ENCODE measurements at places on chromosomes 3 and 15.

DNA sequence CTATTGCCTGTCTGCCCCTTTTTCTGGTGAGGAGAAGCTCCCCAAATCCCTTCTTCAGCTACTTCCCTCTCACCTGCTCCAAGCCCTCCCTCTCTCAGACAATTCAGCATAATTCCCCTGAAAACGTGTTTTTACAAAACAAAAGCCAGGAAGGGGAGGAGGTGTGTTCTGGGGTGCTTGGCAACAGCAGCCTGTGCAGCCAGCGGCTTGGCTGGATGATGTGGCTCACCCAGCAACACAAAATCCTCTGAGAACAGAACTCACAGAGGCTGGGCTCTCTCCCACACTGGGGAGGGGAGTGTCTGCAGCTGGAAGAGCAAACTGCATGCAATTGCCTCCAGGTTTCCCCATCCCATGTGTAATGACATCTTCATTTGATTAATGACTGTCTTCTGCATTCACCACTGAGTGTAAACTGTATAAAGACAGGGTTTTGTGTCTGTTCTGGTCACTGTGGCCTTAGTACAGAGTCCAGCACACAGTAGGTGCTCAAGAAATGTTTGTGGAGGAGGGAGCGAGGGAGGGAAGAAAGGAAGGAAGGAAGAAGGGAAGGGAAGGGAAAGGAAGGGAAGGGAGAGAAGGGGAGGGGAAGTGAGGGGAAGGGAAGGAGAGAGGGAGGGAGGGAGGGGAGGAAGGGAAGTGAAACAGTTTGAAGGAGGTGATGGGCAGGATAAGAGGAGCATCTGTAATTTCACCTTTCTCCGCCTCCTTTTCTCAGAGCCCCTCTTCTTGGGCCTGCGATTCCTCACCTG is 70.1 kb upstream of the GLCE start:
- DNase-seq, result no peak

GRCh38 chr15:40857601-40858341 is 13.9 kb downstream of the SPINT1 start:
- DNase-seq, result peak; percentile 77

DNA sequence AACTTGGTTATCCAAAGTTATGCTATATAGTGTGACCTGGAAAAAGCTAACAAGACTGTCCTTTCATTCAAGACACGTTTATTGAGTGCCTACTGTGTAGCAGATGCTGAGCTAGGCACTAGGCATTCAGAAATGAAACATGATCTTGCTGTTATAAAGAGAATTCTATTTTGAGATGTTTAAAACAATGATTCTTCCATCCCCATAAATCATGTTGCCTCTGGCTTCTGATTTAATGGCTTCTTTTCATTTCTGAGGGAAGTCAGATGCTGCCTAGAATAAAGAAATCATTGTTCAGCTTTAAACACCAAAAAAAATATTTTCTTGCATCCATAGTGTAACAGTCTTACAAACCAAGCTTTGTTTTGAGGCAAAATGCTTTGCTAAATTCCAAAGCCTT is 620.9 kb upstream of the UBE2E2 start:
- DNase-seq, result no peak

- DNase-seq, result no peak
Measured at GRCh38 chr15:68114840-68115239, 60.7 kb downstream of the PIAS1 start.

DNA sequence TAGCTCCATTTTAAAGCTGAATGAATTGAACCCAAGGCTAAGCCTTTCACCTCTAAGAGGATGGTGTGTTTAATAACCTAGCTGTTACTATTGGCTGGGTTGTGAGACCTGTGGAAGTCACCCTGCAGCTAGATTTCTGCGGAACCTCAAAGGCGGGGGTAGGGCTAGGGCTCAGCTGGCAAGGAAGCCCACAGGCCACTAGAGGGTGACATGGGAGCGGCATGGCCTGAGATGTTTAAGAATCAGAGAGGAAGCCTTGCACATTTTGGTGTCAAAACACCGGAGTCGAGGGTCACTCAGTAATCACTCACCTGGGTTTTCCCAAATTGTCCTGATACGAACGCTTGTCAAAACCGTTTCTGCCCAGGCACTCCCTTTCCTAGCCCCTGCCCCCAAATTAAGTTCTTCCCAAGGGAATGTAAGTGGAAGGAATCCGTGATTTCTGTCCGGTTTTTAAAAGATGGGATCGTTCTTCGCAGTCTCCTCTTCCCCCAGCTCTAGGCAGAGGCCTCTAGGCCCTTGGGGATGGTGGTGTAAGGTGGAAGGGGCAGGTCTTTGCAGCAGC is 3.8 kb upstream of the ACAD9 start:
- peak; percentile 47 for DNase-seq

- DNase-seq, result no peak
Measured at GRCh38 chr15:42332331-42332730, 27.0 kb upstream of the CAPN3 start.

DNA sequence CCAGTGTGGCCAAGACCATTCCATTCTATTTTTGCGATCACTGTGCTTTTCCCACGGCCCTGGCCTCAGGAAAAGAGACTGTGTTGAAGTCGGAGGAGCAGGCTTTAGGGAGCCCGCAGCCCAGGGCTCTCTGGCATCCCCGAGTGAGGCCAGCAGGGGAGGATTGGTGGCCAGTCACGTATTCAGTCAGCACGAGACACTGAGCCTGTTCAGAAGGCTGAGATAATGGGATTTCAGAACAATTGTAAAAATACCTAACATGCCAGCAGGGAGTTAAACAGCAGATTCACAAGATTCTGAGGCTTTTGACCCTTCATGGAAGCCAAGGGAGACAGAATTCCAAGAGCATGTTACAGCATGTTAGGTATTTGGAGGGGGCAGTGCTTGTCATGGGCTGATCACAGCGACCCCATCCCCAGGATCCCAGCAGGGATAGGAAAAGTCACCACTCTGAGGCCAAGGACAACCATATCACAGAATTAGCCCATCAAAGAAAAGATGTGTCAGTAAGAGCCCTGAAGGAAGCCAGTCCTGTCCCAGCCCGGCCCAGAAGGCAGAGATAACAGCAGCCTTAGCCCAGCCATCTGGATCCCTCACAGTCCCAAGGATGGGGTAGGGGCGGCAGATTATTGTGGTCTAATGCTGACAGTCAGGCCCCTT is 40.6 kb downstream of the AMOTL2 start:
- peak; percentile 41 for DNase-seq

GRCh38 chr15:42319206-42319605 is 40.1 kb upstream of the CAPN3 start:
- DNase-seq, result no peak

GRCh38 chr15:31228011-31228484 is 98.6 kb upstream of the KLF13 start:
- DNase-seq, result no peak

DNA sequence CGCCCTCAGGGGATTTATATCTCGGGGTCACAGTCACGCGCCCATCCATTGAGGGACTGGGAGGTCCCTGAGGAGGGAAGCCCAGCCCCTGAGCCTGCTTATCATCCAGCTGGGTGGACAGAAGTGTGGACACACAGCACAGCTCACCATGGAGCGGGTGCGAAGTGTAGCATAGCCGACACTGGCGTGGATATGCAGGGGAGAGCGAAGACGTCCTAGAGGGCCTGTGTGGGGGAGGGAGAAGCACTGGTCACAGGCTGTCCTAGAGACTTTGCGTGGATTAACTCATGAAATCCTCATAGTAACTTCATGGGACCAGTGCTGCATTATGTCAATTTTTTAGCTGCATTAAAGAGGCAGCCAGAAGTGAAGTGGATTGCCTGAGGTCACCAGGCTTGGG is 26.1 kb upstream of the PLXND1 start:
- DNase-seq, result no peak

DNA sequence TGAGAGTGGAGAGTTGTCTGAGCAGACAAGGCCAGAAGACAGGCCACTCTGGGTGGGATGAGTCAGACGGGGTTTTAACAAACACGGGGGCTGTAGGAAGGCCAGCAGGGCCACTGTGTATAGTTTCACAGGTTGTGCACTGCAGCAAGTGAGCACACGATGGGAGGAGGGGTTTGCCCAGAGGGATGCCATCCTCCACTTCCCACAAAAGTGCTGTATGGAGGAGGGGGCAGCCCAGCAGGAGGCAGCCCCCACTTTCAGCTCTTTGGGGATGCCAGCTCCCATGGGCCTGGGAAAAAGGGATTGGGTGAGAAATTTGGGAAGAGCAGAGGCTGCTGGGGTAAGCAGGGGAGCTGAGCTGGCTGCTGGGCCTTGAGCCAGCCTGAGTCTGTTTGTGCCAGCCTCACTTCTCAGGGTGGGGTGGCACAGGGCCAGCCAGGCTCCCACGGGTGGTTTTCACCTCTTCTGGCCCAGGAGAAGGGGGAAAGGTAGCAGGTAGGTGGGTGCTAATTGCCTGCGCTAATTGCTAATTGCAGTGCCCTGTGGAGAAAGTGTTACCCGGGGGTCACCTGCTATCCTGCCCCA is 6.7 kb downstream of the ZBTB47 start:
- peak; percentile 81 for DNase-seq

DNA sequence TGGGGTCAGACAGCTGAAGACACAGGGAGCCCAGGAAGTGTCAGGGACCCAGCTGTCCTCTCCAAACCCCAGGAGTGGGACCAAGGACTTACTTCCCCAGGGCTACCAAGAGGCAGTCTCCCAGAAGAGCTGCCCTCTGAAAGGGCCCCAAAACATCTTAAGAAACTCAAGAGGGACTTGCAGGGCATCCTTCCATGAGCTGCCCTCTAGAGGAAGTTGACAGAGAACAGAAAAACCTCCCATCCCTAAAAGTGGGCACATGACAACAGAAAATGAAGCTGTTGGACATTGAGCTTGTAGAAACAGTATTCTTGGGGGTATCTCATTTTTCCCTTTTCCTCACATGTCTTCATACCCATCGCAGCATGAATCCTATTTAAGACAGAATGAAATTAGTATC is 58.9 kb downstream of the MECOM start:
- no peak for DNase-seq

GRCh38 chr3:132317229-132317948 is at the start of gene ACP3:
ACP3 (plus strand) TSS chr3:132317407; CDS start chr3:132317457, 50 bp downstream.
- peak; percentile 64 for DNase-seq

DNA sequence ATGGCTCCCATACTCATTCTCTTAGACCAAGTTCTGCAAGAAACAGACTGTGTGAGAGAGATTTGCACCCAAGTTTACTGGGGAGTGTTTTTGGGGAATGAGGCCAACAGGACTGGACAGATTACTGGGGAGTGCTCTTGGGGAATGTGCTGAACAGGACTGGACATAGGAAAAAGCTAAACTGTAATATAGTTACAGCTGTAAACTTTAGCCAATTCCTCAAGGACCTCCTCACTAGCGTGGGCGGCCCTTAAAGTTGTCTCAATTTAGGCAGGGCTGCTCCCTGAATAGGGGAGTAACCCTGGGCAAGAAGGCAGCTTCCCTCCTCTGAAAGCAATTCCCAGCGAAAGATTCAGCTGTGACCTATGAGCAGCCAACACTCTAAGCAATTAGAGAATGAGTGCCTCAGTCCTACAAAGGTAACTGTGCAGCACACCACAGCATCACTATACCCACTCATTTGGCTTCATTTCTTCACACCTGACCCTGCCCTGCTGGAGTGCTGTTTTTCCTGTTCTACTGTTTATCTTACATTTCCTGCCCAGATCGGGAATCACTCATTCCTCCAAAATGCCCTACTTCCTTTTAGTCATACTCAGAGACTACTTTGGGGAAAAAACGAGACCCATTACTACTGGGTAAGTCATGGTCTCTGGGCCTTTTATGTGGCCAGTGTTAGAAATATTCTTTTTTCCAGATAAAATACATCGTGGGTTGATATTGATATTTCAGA is 41.3 kb upstream of the TRIM42 start:
- peak; percentile 35 for DNase-seq

- no peak for DNase-seq
Measured at GRCh38 chr3:164459521-164460151, 618.7 kb downstream of the SI start.

DNA sequence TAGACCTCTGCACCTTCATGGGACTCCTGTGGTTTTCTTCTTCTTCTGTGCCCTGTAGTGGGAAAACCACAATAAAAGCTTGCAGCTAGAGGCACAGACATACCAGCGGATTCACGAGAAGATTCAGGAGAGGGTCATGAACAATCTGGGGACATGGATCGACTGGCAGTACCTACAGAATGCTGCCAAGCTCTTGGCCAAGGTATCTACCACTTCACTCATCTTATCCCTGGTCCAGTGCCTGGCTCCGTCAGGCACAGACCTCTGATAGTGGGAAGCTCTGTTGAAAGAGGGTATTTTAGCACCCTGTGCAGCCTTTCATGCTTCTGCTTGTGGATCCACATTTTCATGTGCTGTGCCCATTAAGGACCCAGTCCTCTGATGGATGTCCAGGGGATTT is 9.7 kb upstream of the P4HTM start:
- DNase-seq, result no peak

DNA sequence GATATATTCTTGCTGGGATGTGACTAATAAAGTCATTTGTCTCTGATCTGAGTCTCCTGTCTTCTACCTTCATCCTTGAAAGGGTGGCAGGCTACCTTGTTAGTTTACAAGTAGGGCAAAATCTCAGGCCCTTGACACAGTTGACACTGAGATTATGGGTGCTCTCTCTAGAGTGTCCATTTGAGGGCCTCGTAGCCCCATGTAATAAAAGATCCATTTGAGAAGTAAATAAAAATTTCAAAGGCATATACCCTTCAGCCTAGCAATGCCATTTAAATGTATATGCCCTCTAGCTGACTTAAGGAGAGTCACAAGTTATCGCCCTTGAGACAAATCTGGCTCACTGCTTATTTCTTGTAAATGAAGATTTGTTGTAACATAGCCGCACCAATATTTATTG is 98.6 kb downstream of the TCF12 start:
- DNase-seq, result no peak

DNA sequence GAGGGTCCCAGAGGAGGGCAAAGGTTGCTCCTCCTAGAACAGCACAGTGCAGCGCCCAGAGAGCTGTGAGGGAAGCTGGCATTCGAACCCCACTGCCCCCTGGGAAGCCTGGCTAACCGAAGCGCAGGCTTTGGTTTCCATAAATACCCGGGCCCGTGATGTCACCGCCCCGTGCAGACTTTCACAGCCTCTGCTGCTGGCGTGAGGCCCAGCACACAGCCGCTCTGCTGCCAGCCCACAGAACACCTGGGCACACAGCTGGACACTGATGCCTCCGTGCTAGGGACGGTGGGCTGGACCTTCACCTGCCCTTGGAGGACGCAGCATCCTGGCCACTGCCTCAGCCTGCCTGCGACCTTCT is 1.0 kb downstream of the IQSEC1 start:
- peak; percentile 88 for DNase-seq

- DNase-seq, result no peak
Measured at GRCh38 chr3:140467796-140468315, 210.0 kb upstream of the TRIM42 start.

GRCh38 chr3:182633186-182633585 is 160.1 kb upstream of the ATP11B start:
- DNase-seq, result no peak
